SHP77 (cell line): ENCODE measurements at places on chromosomes 3 and 15.
A peak's percentile ranks its signal among the peaks of the same experiment; 100 is the strongest.

GRCh38 chr3:32817558-32818228, at the start of gene TRIM71:
Gene TRIM71 (plus strand): TSS chr3:32817997. CDS start chr3:32818081, 84 bp downstream.
- no peak for DNase-seq

- peak; percentile 93 for DNase-seq
These were observed 32.8 kb downstream of the LINGO1 start for GRCh38 chr15:77599899-77600298.

- no peak for DNase-seq
These were observed 16.9 kb upstream of the PRKCI start for GRCh38 chr3:170205302-170205701.

DNA sequence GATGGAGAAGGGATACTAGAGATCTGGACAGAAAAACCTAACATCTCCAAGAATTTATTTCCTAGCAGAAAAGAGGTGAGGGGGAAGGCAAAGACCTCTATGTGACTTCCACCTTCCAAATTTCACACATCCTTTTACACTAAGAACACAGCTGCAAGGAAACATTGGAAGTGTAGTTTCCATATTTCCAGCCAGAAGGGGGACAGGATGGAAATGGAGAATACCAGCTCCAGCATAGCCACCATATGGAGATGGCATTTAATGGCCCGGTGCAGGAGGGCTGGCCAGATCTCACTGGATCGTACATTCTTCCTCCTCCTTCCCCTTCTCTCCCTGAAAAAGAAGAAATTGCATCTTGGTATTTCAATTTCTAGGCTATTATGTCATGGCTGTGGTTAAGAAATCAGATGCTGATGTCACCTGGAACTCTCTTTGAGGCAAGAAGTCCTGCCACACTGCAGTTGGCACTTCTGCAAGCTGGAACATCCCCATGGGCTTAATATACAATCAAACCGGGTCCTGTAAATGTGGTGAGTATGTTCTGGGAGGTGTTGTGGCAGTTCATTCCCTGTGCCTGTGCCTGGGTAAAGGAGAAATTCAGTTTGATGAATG, 36.9 kb upstream of the TF start:
- no peak for DNase-seq

DNA sequence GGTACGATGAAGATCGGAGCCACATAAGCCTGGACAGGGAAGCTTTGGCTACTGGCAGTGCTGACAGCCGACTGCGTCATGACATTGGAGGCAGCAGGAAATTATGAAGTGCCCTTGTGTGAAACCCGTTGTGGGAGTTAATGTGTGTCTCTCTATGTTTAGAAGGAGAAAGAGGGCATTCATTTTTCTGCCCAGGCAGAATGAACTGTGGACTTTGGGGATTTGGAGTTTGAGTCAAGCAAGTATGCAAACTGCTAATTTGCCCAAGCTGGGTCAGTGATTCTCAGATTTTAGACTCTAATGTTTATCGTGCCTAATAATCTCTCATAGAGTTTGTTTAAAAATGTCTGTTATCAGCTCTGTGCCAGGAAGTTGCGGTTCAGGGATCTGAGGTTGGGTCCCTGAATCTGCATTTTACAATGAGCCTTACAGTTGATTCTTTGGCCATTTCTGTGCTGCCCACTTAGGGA, 5.6 kb downstream of the CTXND1 start:
- no peak for DNase-seq

GRCh38 chr15:60627298-60627943, 148.5 kb upstream of the ICE2 start:
- no peak for DNase-seq

GRCh38 chr15:82774496-82774895, 31.4 kb downstream of the FSD2 start:
- DNase-seq = no peak

DNA sequence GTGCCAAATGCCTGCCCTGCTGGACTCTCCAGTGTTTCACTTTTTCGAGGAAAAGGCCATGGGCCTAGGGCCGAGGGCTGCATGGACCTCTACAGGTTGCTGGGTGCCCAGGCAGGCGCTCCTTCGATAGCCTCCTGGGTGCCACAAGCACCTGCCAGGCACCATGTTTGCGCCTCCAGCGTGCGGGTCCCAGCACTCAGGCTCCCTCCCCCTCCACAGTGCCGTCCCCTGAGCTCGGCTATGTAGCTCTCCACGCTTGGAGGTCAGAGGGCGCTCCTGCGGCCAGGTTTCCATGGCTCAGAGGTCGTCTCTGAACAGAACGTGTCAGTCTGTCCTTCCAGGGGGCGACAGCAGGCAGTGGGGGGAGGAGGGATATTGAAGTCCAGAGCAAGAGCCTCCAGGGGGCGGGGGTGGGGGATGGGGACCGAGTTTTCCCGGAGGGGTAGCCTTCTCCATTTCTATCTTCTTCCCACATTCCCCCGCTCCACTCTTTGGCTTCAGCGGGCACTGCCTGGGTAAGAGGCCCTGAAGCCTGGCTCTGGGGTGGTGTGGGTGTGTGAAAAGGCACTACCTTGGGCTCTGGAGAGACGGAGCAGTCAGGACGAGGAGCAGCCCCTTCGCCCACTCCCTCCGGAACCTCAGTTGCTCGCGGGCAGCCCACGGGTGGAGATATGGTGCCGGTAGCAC, 3.6 kb downstream of the ONECUT1 start:
- DNase-seq = no peak

- no peak for DNase-seq
These were observed 117.1 kb downstream of the TPRA1 start for GRCh38 chr3:127473244-127474024.

DNA sequence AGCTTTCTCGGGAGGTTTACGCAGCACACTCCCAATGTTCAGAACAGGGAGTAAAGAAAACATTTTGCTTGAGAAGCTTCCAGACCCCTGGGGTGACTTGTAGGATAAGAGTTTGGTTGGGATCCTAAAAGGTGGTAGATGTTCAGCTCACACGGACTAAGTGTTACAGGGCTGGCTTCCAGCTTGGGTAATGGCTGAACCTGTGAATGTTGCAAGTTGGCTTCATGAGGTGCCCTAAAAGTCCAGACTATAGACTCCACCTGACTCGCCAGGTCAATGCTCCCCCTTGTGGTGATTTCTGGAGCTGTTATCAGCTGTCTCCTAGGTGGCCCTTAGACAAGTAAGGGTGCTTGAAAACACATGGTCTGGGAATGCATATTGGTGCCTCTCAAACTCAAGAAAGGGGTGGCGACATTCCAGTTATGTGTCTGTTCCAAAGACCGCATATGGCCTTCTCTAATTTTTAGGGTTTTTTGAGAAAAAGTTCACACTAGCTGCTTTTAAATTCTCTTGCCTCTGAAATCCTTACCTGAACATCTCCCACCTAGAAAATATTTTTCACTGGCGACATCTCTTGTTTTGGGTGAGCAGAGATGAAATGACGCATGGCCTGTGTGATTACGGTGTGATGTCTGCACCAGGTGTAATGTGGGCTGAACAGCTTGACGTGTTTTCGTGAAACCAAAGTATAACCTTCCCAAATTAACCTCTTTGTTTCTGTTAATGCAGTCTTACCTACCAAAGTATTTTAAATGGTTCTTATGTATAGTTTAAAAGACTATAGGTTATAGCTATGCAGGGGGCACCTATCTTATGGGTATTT, 175.7 kb upstream of the KBTBD8 start:
- peak; percentile 54 for DNase-seq

GRCh38 chr3:100114413-100115030, at the start of gene FILIP1L:
Gene FILIP1L (minus strand): TSS chr3:100114501.
- DNase-seq = no peak

DNA sequence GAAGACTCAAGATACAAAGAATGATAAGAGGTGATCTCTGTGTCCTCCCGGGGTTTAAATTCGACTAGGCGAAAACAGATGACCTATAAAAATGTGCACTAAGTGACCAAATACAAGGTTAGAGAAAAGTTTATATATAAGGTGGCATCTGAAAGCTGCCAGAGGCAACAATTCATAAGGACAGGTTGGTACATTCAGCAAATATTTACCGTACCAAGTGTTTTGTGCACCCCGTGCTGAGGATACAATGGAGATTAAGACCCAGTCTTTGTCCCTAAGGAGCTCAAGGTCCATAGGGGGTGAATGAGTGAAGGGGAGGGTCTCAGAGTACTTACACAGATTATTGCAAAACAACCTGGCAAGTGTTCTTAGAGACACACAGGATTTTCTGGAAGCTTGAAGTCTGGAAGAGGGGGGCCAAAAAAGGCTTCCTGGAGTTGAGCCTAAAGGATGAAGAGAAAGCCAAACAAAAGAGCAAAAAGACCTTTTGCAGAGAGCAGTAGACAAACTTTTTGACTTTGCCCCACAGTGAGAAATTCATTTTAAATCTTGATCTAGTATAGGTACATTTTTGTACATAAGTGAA, 71.4 kb upstream of the LRIG1 start:
- no peak for DNase-seq
